ENCODE measurements at places on chromosomes 11 and 22.

- no peak for DNase-seq
Measured at GRCh38 chr11:78533399-78533798, 41.3 kb downstream of the NARS2 start.

- DNase-seq, result peak; percentile 30
Measured at GRCh38 chr11:93740730-93741093, 583 bp downstream of the TAF1D start.

DNA sequence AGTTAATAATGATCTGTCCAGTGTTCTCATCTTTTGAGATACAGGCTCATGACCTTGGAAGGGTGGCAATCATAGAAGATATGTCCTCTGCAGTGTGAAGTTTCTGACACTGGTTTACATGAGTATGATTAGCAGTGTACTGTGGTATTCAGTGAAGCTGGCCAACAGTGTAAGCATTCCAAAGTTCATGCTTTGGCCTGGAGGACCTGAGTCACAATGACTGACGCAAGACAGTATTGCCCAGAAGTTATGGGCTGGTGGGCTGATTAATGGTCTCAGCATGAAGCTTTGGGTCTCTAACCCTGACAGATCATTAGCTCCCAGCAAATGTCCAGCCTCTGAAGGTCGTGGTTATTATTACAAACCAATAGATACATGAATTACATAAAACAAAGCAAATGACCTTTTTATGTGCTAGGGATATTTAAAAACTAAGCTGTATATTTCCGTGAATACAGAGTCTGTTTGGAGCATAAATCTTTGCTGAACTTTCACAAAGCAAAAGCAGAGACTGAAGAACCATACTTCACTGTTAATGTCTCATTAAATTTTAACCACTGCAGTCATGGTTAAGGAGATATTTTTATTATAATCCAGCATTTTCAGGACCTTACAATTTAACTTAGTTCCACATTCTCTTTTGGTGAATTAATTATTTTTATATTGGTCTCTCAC is 28.3 kb upstream of the USP47 start:
- DNase-seq, result no peak

DNA sequence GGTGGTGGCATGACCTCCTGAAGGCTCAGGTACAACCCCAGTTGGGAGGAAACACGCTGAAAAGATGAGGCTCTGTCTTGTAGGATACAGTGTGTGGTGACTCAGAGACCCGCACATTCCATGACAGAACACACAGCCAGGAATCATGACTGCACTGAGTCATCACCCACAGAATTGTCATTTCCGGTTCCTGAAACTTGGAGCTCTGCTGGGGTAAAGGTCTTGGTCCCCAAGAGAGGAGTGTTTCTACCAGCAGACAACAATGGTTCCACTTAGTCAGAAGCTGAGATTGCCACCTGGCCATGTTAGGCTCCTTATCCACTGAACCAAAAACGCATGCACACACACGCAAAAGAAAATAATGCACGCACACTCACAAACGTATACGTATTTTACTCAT is 31.5 kb upstream of the CYB5R3 start:
- DNase-seq, result no peak

DNA sequence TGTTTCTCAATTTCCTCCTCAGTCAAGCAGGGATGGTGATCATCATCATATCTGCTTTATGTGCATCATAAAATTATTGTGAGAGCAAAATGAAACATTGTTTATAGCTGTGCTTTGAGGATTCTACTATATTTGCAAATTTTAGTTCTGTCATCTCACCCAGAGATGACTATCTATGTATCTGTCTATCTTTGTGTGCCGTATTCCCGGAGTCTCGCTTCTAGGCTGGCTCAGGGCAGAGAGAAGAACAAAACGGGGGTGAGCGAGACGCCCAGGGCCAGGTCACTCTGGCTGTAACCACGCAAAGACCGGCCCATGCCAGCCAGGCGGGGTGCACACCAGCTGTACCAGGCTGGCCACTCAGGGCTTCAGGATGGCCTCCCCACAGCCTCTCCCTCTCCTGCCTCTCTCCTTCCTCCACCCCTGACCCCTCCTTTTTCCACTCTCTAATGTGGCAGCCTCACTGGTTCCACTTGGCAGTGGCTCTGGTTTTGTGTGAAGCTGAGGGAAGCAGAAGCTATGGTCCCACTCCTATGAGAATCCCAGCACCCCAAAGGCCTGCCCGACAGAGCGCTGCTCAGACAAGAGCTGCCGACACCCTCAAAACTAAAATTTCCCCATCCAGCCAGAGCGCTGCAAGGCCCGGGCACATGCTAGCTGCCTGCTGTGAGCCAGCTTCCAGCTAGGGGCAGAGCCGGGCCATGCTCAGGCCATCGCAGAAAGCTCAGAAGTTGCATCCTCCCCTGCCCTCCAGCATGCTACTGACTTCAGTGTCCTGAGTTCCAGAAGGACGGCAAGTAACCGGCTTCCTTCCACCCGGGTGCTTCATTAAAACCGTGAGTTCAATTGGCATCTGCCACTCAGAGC is 139.5 kb upstream of the TBCEL start:
- DNase-seq, result no peak

DNA sequence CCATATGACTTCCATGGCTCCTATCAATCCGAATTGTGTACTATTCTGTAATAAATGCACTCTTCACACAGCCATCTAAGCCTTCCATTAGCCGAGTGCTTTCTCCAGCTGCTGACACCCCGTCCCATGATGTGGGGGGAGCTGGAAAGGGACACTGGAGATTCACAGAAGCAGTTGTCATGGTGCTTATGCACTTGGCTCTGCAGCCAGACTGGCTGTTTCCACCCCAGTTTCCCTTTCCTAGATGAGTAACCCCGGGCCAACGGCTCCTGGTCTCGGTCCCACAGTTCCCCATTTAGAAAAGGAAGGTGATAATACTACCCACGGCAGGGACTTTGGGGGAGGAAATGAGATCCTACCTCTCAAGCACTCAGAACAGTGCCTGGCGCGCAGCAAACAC is 244.9 kb upstream of the SYN3 start:
- no peak for DNase-seq

DNA sequence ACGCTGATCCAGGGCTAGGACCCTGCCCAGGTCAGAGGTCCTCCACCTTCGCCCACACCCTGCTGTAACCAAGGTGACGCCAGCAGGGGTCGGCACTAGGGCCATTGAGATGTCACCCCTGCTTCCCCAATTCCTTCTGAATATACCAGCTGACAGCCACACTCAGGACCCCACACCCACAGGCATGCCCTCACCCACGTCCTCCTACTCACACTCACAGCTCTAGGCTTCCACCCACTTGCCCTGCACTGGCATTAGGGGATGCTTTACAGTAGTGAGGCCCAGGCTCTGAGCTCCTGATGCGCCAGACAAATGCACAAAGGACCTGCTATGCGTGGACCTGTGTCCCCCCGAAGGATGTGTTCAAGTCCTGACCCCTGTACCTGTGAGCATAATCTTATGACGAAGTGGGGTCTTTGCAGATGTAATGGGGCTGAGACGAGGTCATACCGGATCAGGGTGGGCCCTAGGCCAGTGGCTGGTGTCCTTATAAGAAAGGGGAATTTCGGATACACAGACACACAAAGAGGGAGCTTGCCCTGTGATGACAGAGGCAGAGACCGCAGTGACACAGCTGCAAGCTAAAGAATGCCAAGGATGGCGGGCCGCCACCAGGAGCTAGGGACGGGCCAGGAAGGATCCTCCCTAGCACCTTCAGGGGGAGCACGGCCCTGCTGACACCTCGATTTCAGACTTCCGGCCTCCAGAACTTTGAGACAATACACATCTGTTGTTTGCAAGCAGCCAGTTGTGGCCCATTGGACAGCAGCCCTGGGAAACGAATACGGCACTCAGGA is 11.2 kb downstream of the WNT11 start:
- DNase-seq, result no peak

GRCh38 chr22:44401783-44402110 is 89.0 kb upstream of the SHISAL1 start:
- no peak for DNase-seq

DNA sequence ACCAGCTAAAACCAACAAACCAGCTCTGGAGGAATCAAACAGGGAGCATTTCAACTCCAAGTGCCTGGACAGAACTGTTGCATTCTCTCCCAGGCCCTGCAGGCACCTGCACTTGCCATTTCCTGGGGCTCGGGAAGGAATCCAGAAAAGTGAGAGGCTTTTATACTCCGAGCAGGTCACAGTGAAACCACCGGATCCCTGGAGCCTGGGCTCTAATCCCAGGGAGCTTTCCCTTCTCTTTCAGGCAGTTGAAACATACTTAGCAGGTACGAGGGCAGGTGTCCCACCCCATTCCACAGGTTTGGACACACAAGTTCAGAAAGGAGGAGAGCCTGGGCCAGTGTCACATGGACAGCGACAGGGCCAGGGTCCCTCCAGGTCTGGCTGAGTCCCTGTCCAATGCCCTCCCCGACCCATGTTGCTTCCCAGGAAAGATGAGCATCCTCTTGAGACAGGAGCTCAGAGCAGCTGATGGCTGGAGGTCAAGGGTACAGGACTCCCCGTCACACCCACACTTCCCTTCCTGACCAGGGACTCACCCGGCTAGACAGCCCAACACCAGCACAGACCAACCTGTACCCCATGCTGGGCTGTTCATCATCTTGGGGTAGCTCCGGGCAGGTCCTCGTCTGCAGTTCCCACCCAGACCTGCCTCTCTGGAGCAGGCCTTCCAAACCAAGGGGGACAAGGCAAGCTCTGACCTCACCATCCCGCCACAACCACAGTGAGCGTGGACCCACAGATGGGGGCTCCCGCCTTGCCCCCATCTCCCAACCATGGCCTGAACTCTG is 49.9 kb upstream of the CD5 start:
- no peak for DNase-seq

DNA sequence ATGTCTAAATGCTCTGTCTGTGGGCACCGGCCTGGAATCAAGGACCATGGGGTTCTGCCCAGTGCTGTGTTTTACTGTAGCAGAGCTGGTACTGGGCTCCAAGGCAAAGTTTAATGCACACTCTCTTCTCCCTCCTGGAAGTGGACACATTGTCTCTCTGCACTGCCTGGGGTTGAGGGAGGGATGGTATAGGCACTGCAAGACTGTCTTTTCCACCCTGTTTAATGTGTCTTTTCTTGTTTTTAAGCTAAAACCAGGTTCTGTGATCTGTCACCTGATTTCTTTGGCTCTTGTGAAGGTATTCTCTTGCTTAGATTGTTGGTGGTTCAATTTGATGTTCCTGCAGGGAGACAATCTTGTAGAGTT is 109.3 kb upstream of the SERPIND1 start:
- DNase-seq, result no peak

- DNase-seq, result peak; percentile 40
Measured at GRCh38 chr11:22432291-22433093, 94.3 kb downstream of the SLC17A6 start.

DNA sequence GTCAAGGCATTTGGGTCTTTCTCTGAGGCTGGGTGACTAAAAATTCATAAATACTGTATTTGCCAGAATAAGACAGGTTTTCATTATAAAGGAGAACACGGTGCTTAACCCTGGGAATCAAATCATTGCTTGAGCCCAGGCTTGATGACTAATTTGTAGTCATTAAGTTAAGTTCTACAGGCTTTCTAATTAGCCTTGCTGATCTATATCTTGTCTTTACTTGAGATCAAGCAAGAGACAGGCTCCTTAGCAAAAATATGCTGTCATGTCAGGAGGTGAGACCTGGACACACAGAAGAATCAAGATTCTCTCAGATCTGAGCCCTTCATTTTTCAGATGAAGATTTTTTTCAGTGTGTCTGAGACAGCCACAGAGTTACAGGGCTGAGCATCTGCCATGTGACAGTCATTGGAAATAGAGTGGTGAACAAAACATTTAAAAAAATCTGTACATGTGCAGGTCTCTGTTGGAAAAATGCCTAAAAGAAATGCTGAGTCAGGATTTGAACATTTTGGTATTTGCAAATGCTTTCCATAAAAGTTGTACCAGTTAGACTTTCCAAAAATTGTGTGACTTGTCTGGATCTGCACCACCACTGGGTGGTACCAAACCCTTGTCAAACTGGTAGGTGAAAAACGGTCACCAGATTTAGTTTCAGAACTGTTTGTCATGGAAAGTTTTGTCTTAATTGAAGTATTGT is 14.6 kb downstream of the ACAT1 start:
- no peak for DNase-seq

GRCh38 chr22:49212466-49212865 is 615.2 kb downstream of the BRD1 start:
- no peak for DNase-seq

DNA sequence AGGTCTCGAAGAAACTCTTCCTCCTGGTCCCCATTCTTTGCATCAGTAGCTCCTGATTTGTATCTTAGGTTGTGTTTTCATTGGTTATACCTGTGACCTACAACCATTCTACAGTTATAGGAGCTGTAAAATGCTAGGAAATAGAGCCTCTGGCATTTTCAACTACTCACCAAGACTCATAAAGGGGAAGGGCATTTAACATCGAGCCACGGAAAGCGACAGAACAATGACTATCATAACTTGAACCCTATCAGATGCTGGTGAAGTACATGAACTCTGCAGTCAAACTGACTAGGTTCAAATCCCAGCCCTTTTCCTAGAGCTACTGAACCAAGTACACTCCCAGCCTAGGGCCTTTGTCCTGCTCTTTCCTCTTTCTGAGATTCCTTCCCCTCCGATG is 588.0 kb downstream of the SOX6 start:
- DNase-seq, result no peak

GRCh38 chr11:96188243-96189006 is 154.6 kb downstream of the MAML2 start:
- DNase-seq, result no peak

- no peak for DNase-seq
Measured at GRCh38 chr11:102555091-102555490, 24.5 kb upstream of the MMP7 start.

- no peak for DNase-seq
Measured at GRCh38 chr11:32316858-32317642, 118.3 kb downstream of the WT1 start.
